Non-pigmented ciliary epithelial cell (primary cell): ENCODE measurements at places on chromosomes 1 and 21.
A peak's percentile ranks its signal among the peaks of the same experiment; 100 is the strongest.

GRCh38 chr1:167446966-167447365 is 71.4 kb downstream of the CD247 start:
- no peak for DNase-seq

- no peak for DNase-seq
These were observed 542.1 kb downstream of the COL11A1 start for GRCh38 chr1:102566182-102566581.

- DNase-seq, result no peak
These were observed 4.8 kb downstream of the ABCB10 start for GRCh38 chr1:229553621-229554130.

DNA sequence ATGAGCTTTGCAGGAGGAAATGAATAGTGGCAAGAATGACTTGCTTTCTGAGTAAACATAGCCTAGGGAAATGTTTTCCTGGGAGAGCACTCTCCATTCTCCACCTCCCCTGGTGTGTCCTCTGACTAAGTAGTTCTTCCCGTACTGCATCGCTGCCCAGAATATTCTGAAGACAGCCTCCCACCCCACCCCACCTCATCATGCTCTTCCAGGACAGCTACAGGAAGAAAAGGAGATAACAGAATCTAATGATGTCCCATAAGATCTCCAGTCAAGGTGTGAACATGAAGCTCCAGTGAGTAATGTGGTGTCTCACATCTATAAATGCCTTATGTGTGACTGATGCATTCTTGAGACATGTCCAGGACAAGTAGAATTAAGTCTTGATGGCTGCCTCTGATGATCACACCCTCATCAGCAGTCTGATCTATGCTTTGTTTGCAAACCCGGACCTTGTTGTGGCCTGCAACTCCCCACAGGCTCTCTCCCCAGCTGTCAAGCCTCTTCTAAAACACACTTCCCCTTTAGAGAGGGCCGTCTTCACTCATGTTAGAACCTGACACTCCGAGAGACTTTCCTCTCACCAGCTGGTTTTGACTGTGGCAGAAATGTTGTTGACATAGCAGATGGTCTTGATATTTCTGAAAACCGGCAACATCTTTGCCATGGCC is 183.0 kb downstream of the CYYR1 start:
- peak; percentile 59 for DNase-seq

GRCh38 chr1:54928327-54928726 is 41.3 kb upstream of the DHCR24 start:
- DNase-seq, result no peak

- no peak for DNase-seq
These were observed 3.7 kb upstream of the NEK7 start for GRCh38 chr1:198153103-198153502.

- no peak for DNase-seq
These were observed 423.5 kb downstream of the KIF26B start for GRCh38 chr1:245578308-245578707.

- no peak for DNase-seq
These were observed 31.6 kb upstream of the ARHGEF10L start for GRCh38 chr1:17507915-17508314.

DNA sequence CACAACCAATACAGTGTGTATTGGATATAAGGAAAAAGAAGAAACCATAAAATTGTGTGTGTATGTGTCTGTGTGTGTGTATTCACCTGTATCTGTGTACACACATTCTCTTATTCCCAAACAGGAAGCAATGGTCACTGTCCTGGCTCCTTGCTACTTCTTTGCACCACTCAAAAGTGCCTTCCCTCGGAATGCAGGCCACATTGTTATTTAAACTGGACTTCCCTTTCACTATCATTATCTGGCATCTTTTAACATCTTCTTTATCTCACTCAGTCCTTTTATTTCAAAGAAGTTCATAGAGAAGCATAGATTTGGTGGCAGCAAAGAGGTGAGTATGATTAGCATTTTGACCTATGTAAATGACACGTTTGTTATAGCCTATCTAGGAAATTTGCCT is 803.7 kb downstream of the NCAM2 start:
- no peak for DNase-seq
